Cerebellum (tissue), 4 donors: ENCODE measurements at places on chromosomes 5 and 9.

DNA sequence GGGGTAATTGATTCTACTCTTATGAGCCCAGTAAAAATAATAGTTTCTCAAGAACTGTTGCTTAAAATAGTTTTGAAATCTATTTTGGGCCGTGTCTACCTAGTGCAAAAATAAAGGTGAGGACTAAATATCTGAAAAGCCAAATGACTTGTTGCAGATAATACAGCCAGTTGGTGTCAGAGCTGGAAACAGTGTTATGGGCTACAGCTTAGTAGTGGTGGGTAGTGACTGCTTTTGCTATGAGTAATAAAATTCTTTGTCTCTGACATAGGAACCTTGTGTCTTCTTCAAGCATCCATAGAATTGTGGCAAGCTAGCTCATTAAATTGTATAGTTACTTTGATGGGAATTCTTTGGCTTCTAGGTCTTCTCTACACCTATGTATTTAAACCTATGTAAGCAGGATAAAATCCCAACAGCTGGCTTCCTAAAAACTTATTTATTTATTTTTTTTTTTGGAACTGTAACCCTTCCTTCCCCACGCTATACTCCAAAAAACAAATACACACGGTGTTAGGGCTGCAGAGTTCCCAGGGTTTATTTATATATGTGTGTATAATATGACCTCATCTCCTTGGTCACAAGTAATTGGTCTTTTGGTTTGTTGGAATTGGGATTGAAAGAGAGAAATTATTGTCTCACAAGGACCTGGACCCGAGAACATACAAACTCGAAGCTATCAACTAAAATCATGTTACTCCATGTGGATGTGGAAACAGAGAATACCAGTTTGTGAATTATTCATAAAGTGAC, 138.0 kb downstream of the NUDT12 start:
- DNase-seq = no peak

DNA sequence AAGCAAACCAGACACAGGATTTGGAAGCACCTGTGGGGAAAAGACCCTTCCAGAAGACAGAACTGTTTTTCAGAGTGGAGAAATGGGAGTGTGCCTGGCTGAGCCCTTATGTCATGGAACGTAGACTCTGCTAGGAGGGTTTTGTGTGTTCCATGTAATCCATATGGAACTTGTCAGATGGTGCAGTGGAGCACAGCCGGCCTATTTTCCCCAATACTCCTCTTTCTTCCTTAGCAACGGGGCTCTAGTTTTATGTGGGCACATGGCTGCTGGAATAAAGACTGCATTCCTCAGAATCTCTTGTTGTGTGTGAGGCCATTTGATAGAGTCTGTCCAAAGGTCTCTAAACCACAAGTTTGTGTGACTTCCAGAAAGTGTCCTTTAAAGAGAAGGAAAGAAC, 284.0 kb downstream of the DRD1 start:
- no peak for DNase-seq

GRCh38 chr5:172410662-172411483, 43.5 kb downstream of the SH3PXD2B start:
- no peak for DNase-seq

DNA sequence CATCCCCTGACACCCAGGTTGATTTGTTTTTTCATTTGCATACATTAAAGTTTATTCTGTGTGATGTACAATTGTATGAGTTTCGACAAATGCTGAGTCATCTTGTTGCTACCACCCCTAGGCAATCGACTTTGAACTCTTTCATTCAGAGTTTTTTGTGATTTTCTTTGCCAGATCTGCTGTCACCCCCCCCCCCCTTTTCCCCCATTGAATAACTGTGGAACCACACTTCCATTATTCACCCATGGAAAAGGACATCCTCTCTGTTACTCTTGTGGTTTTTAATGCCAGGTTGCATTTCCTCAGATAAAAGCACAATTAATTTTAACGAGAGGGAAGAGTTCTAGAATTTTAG, 13.7 kb upstream of the FAM120AOS start:
- DNase-seq = no peak

DNA sequence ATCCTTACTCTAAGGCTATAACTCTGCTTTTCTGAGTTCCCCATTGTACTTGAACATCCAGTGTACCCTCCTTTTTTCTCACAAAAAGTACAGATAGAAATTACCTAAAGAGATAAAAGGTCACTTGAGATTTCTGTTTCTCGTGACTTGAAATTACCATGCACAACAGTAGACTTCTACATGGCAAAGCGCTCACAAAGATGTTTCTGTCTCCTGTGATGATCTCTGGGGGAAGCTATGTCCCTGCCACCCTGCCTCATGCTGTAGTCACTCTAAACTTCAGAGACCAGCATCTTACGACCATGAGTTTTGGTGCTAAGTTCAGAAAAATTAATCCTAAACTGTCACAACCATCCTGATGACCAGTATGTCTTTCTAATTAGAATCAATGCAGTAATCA, 36.2 kb downstream of the NFIB start:
- no peak for DNase-seq

DNA sequence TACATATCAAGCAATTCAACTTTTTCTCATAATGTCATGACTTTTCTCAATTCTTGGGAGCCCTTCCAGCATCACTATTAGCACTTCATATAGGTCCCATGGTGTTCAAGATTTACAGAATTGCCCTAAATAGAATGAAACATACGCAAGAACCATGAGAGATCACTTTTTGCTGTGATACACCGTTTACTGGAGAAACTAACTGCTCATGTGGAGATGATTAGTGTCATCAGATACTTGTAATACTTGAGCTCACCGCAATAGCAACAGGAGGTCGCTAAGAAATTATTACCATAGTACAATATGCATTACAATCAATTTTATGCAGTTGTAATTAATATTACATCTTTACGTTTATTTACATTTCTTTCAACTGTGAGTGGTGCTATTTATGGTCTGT, 4.8 kb upstream of the PCSK5 start:
- no peak for DNase-seq

- no peak for DNase-seq
Measured at GRCh38 chr9:134526584-134527477, 114.8 kb upstream of the COL5A1 start.

- DNase-seq = no peak
Measured at GRCh38 chr9:111158363-111158762, 120.1 kb upstream of the LPAR1 start.

GRCh38 chr5:95669985-95670384, 12.8 kb downstream of the SPATA9 start:
- DNase-seq = peak; percentile 7

DNA sequence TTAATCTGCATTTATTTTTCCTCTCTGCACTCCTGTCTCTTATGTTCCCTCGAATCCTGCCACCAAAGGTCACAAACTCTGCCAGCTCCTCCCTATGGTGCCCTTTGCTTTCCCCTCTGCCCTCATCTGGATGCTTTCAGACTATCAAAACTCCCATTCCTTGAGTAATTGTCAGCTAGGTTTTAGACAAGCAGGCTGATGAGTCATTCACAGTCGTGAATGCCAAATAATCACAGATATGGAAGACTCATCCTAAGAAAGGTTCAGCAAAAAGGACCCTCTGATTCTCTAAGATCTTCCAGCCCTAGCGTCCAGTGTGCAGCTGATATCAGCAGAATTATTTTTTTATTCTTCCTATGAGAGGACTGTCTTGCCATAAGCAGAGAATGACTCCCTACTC, 104.5 kb upstream of the NUDT12 start:
- DNase-seq = no peak
